ENCODE measurements at places on chromosomes 2 and 18. TPM values are rescaled to one million over a fixed set of nuclear protein-coding genes. Genes with fewer than 3 reads are reported as not detected.

Gene NEURL3
- not detected for total RNA-seq

Gene GULP1
- total RNA-seq, result 5.4 TPM

Gene LTBP1
- total RNA-seq, result 45.5 TPM

Gene CIDEA
- 3.0 TPM for total RNA-seq

Gene RAX
- not detected for total RNA-seq

Gene UNC80
- total RNA-seq, result not detected

Gene SCLY
- total RNA-seq, result 12.9 TPM

Gene GIGYF2
- 29.7 TPM for total RNA-seq

Gene ODC1
- 253 TPM for total RNA-seq

Gene SAG
- total RNA-seq, result not detected

Gene CIB4
- total RNA-seq, result not detected

Gene TMEM247
- not detected for total RNA-seq

Gene PLGLB2
- not detected for total RNA-seq

Gene NT5C1B
- not detected for total RNA-seq

Gene MFSD2B
- total RNA-seq, result 0.14 TPM

Gene TFCP2L1
- 12.9 TPM for total RNA-seq

Gene HOXD8
- not detected for total RNA-seq

Gene FOXI3
- not detected for total RNA-seq

Gene NAT8
- total RNA-seq, result not detected

Gene DLGAP1
- total RNA-seq, result 0.07 TPM

Gene TLX2
- total RNA-seq, result not detected

Gene RAB17
- total RNA-seq, result 0.85 TPM

Gene FBXO15
- 1.1 TPM for total RNA-seq

Gene CAPN14
- total RNA-seq, result 4.0 TPM

Gene KATNAL2
- total RNA-seq, result 1.3 TPM

Data from airway epithelial cell (primary cell).